Amygdala (tissue), 56 donors: ENCODE measurements at places on chromosomes 11 and 22.

DNA sequence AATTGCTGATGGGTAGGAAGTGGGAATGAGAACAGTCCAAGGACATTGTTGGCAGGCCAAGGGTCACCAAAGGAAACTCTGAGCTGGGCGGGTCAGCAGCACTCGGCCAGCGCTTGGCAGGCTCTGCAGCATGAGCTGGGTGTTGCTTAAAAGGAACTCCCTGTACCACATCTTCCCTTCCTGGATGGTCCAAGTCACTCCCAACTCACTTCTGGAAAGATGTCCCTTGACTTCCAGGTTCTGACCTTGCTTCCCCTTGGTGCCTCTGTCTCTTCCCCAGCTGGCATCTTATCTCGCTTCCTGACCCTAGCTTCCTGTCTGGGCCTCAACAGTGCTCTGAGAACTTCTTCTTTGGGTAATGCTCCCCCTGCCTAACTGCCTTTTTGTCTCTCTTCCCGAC lies 24.8 kb upstream of the SWAP70 start:
- no peak for DNase-seq

GRCh38 chr11:110077831-110078325 lies 15.3 kb upstream of the ZC3H12C start:
- no peak for DNase-seq

GRCh38 chr22:25722223-25722622 lies 19.8 kb upstream of the MYO18B start:
- no peak for DNase-seq

DNA sequence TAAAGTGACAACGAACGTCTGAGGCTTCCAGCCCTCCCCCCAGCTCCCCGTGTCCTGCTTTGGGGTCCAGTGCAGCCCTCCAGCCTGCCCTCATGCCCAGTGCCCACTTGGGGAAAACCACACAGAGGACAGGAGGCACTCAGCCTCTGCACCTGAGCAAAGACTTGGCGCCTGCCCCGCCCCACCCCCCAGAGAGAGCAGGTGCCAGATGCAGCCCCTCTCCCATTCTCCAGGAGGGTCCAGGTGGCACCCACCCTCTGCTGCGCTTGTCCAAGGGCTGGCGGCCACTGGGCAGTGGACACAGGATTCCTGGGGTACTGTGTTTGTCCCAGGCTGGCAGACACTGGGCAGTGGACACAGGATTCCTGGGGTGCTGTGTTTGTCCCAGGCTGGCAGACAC lies 15.7 kb downstream of the RNH1 start:
- no peak for DNase-seq

DNA sequence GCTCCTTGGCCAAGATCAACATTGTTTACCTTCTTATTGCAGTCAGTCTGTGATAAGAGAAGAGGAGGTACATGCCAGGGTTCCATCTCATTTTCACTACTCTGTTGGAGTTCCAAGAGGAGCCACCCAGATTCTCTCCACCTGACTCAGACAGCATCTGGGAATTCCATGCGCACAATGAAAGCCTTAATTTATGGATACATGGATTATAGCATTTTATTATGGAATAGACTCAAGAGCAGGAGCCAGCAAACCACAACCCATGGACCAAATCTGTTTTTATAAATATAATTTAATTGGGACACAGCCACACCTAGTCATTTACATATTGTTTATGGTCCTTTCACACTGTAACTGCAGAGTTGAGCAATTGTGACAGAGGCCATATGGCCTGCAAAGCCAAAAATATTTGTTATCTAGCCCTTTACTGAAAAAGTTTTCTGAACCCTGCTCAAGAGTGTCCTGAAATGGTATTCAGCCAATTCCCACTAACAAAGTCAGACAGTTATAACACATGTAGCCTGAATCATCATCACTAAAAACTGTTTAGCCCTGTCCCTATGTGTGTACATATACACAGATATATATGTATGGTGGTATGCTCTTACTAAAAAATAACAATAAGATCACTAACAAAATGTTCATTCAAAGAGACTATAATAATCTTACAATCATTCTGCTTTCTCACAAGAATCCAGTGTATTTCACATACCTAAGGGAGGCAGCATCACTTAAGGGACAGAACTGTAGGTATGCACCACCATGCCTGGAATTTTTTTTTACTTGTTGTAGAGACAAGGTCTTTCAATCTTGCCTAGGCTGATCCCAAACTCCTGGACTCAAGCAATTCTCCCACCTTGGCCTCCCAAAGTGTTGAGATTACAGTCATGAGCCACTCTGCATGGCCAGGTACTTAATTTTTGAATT lies 104.5 kb upstream of the TEAD1 start:
- DNase-seq = no peak

- DNase-seq = no peak
Observed at GRCh38 chr22:44431256-44431655, 66.8 kb downstream of the RTL6 start.

DNA sequence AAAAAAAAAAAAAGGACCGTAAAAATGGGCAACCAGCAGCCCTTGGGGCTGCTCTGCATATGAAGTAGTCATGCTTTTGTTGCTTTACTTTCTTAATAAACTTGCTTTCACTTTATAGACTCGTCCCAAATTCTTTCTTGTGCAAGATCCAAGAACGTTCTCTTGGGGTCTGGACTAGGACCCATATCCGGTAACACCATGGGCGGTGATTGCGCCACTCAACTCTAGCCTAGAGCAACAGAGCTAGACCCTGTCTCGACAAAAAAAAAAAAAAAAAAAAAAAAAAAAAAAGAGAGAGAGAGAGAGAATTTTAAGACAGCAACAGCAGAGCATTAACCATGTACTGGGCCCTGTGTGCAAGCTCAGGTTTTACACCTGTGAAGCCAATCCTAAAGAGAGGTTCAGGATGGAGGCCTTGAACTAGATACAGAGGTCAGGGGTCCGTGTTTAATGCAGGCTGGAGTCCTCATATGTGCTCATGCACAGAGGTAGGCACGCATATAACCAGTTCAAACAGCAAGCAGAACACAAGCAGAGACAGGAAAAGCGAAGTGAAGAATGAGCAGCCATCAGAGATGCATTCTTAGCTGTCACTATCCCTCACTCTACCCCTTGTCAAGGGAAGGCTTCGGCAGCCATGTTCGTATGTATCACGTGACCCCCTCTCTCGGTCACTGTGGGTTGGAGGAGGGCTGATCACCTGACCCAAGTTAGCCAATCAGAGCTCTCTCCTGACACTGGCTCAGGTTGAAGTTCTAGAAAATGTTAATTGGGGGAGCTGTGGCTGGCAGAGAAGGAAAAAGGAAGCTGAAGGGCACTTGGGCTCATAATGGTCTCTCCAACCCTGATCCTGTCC lies 16.7 kb upstream of the SYT12 start:
- DNase-seq = no peak

DNA sequence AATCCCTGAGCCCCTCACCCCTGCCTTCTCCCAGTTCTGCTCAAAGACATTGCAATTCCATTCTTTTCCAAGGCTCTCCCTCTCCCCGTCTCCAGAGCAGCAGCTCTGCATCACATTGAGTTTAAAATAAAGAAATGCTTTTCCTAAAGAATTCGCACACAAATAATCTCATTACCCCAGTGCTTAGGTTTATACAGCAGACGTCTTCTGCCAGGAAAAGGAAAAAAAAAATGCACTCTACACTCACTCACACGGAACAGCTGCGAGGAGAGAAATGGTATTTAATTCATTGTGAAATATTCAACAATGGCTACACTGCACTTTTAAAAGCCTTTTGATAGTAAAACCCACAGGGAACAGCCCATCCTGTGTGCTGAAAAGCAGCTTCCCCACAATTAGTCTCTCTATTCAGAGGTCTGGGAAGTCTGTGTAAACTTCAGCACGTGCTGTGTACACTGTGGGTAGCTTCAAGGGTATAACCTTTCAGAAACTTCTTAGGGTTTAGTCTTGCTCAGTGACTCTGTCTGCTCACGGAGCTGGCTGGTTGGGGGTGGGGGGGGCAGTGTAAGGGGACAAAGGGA lies 42.8 kb downstream of the ETS1 start:
- no peak for DNase-seq

- DNase-seq = no peak
Observed at GRCh38 chr22:25656724-25657123, 85.3 kb upstream of the MYO18B start.

DNA sequence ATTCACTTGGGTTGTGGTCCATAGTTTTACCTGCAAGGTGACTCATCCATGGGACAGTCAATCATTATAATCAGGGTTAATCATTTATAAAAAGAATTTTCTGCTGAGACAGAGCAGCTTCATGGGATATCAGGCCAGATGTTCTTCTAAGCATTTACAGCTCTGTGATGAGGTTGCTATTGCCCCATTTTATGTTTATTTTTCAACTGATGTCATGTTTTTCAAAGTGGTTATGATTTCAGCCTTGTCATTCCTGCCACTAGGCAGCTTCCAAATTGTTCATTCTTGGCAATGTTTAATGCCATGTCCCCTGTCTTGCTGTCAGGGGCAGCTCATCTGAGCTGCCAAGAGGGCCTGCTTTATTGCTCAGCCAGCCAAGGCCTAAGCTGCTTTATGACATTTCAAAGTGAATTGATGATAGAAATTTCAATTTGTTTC lies 35.9 kb upstream of the ZBED5 start:
- DNase-seq = no peak

DNA sequence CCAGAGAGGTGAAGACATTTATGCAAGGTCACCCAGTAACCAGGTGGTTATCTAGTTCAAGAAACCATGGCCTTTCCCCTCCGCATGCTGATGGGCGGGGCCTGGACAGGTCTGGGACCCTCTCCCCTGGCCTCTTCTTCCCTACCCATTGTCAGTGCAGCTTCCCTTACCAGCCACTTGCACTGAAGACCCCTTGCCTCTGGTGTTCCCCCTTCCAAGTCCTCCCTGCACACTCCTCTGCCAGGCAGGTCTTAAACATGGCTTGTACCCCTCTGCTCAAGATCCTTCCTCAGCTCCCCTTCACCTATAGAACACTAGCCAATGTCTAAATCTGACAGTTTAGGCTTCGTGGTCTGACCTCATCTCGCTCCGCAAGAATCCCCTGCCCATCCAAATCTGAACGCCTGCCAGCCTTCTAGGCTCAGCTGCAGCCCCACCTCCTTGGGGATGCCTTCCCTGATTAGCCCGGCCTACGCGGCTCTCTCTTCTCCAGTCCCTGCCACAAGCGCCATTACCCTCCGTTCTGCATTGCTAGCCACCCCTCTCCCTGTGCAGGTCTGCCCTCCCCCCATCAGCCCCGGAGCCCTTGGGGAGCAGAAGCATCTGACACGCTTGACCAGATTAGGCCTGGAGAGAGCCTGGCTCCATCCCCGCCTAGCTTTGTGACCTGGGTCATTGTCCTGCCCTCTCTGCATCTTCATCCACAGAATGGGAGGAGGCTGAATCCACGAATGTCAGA lies 213.8 kb downstream of the DSCAML1 start:
- DNase-seq = no peak

- DNase-seq = no peak
Observed at GRCh38 chr22:49726701-49727101, 101.0 kb downstream of the BRD1 start.

- DNase-seq = no peak
Observed at GRCh38 chr22:25741692-25742626, at the start of gene MYO18B. TSS of gene MYO18B (plus strand) at chr22:25742188. CDS start at chr22:25761093, 18,905 bp downstream.

GRCh38 chr22:41873391-41873790 lies 40.5 kb downstream of the SREBF2 start:
- DNase-seq = no peak

DNA sequence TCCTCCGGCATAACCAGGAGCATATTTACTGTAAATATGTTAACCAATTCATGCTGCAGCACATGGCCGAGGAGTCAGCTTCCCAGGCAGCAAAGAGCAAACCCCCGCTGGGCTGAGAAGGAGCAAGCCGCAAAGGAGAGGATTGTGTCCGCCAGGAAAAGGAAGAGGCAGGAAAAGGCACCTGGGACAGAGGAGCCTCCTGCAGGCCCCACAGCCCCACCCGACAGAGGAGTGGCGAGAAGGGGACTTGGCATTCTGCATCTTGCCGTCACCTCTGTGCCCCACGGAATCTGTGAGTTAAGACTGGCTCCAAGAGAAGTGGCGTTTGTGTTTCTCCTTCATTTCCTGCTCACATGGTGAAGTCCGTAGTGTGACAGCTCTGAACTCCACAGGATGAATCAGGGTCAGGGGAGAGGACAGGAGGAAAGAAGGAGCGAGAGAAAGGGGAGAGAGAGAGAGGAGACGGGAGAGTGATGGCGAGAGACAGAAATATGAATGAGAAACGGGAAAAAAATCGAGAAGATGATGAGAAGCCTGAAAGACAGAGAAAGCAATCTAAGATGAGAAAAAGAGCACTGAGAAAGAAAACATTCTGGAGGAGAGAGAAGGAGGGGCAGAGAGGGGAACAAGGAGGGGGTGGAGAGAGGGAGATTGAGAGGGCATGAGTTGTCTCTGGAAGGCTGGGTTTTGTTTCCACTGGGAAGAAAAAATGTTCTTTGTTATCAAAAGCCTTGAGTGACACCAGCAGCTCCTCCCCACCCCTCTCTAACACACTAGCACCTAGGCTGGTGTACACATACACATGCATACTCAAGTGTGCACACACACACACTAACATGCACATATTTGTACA lies 489.6 kb downstream of the MN1 start:
- DNase-seq = no peak

- peak; percentile 36 for DNase-seq
Observed at GRCh38 chr11:111454561-111455192, 57.5 kb downstream of the BTG4 start.

DNA sequence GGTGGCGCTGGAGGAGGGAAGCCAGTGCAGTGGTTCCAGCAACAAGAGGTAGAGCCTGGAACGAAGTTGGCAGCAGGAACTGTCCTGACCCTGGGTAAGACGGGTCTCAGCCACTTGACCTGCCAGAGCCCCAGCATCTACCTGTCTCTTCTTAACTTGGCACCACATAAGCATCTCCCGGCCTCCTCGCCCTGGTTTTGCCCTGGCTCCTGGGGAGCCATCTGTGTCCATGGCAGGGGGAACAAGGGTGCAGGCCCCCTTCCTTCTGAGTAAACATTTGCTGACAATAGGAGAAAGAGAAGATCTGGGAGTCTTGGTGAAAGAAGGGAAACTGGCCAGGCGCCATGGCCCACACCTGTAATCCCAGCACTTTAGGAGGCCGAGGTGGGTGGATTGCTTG lies 12.8 kb downstream of the P2RY2 start:
- DNase-seq = no peak

DNA sequence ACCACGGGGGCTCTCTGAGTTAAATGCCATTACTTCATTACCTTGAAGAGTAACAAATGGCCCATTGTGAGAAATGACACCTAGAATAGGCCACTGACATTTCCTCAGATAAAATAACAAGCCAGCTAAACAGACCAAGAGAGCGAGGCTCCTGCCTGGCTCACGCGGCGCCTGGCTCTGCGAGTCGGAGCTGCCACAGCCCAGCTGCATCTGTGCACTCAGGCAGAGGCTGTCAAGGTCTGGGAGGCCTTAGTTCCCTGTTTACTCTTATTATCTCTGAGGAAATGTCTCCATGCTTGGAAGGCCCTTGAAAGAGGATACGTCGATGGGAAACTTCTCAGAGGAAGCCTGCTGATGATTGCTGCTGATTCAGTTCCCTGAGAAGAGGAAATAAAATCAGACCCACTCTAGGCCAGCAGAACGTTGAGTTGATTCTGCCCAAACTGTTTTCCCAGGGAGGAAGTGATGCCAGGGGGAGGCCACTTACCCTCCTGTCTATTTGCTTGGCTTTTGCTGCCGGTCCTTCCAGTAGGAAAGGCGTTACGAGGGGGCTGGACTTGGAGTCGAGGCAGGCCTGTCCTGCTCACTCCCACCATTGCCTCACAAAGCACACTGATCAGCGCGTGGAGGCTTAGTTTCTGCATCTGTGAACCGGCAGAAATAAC lies 208.8 kb downstream of the TBC1D22A start:
- no peak for DNase-seq
